ENCODE measurements at places on chromosomes 5 and 9.

- DNase-seq, result no peak
Observed at GRCh38 chr5:50827516-50828247, 161.2 kb downstream of the PARP8 start.

DNA sequence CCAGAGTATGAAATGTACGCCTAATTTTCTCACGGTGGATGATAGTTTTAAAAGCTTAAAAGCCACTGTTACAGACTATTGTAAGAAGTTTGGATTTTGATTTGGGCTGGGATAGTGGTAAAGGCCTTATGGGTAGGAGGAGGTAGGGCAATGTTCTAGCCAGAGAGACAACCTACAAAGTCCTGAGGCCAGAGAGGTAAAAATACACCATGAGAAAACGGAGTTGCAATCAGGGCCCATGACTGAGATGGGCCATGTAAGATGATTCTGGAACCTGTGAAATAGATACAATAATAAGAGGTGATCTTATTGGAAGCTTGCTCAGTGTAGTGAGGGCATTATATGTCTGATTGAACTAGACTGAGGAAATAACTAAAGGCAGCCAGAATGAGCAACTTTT, 188.8 kb downstream of the RFX3 start:
- no peak for DNase-seq

DNA sequence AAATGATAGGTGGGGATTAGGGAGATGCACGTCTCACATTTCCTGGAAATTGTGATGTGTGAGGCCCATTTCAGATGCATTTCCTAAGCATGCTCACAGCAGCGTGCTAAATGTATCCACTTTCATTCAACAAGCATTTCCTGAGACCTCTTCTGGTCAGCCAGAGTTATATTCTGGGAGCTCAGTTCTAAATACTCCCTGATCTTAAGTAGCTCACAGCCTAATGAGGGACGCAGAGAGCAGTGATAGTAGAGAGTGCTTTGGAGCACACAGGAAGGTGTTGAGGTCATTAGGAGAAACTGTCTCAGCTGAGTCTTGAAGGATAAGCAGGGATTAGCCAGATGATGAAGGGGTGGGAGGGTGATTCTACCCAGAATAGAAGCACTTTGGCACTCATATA, 46.2 kb upstream of the FSD1L start:
- no peak for DNase-seq

GRCh38 chr5:39765366-39765765, 340.6 kb upstream of the DAB2 start:
- no peak for DNase-seq

DNA sequence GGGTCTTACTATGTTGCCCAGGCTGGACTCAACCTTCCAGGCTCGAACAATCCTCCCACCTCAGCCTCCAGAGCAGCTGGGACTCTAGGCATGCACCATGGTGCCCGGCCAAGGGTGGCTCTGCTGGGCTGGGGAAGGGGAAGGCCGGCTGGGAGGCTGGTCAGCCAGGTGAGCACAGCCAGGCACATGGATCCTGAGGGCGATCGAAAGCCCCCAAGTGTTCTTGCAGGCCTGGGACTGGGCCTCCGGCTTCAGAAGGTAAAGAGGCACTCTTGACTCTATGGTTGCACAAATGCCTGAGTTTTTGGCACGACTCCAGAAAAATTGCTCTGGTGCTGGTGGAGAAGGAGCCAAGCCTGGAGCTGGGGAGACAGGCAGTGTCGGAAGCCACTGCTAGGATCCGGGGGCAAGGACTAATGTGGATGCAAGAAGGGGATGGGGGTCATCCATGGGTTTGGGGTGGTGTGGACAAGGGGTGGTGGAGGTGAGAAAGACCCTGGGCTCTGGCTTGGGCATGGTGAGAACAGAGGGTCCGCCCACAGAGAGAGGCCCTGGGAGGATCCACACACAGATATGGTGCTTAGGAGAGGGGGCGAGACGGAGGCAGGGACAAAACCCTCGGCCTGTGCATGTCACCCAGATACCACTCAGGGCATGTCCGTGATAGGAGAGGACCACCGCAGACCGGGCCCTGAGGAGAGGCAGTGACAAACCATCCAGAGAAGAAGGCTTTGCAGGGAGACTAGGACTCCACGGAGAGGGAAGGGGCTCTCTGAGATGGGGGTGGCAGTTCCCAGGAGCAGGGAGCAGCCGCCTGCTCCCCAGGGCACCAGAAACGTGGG, 51.1 kb upstream of the COL5A1 start:
- DNase-seq, result no peak

Measured in activated naive CD4-positive, alpha-beta T cell treated with anti-CD3 and anti-CD28 coated beads, Interleukin-2, amount 50 U/mL, for 72 hours (primary cell).